CD4-positive, alpha-beta T cell treated with Interleukin-15 for 4 hours (primary cell): ENCODE measurements at places on chromosomes 5 and 9.

DNA sequence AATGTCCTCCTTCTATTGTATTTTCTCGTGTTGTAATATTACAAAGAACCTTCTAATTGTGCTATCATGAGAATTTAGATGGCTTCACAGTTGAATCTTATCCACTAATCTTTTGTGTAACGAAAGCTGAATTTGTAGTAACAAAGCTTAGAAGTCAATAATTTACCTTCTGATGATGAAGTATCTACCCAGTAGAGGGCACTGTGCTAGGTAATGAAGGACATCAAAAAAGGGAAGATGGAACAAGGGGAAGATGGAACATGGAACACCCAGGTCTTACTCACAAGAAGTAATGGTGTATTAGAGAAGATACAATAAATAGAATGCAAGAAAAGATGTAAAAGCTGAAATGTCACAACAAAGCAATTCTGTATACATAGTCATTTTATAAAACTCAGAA is 131.0 kb upstream of the CCNG1 start:
- no peak for DNase-seq

DNA sequence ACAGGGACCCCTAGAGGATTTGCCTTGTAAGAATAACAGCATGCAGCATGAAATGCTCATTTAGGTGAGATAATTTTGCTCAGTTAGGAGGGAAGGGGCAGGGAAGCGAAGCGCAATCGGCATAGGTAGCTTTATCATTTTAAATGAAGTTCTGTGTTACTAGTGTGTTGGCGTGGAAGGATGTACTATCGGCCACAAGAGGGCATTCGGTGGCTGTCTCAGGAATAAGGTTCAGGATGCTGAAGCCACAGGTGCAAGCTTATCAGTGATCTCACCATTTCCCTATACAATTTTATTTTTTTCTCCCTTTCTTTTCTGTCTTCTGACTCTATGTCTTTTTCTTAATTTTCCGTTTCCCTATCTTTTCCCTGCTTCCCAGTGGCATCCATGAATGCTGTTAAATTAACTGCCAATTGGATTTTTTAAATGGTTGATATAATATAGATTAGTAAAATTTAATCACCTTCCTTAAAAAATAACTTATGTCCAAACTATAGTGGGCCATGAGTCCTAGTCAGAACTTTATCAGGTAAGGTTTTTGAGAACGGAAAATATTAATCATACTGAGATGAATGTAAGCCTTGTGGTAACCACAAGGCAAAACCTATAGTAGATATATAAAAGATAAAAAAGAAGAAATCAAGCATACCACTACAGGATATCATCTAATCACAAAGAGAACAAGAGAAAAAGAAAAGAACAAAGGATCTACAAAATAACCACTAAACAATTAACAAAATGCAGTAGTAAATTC is 1.2 kb upstream of the INSL6 start:
- DNase-seq, result peak; percentile 69

- no peak for DNase-seq
Observed at GRCh38 chr5:112649882-112650281, 87.8 kb upstream of the APC start.

GRCh38 chr5:94159144-94159543 is 417.7 kb upstream of the POU5F2 start:
- DNase-seq, result no peak

DNA sequence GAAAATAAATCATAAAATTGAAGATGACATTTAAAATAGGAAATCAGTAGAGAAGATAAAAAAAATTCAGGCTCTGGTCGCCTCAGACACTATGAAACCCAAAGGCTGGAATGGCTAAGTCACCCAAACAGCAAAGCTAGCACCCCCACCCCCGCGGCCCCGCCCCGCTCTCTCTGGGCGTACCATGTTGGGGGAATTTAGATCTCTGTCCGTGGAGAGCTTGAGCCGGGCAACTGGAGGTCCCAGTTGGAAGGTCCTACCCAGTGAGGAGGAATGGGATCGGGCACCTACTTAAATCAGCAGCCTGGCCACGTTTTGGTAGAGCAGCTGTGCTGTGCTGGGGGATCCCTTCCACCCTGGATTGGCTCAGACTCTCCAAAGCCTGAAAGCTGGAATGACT is 150.6 kb upstream of the ANKRD55 start:
- no peak for DNase-seq

GRCh38 chr5:82905986-82906385 is 171.2 kb downstream of the TMEM167A start:
- DNase-seq, result no peak

DNA sequence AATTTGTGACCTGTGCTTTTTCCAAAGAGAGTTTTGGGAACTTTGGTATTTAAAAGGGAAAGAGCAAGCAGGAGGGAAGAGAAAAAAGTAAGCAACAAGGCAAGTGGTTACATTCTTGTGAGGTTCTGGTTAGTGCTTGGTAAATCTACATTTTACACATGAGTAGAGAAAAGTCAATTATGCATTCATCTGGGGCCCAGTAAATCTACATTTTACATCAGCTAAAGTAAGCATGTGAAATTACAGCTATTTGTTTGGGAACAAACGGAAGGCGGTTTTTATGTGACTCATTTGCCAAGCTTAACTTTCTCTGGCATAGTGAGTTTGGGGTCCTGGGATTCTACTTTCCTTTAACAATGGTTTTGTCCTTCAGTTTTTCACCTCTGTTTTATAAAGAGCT is 102.2 kb downstream of the SNX18 start:
- no peak for DNase-seq

GRCh38 chr9:78986446-78986845 is 585.3 kb upstream of the TLE4 start:
- no peak for DNase-seq

- DNase-seq, result no peak
Observed at GRCh38 chr5:170603578-170604565, 100.1 kb downstream of the KCNIP1 start.

DNA sequence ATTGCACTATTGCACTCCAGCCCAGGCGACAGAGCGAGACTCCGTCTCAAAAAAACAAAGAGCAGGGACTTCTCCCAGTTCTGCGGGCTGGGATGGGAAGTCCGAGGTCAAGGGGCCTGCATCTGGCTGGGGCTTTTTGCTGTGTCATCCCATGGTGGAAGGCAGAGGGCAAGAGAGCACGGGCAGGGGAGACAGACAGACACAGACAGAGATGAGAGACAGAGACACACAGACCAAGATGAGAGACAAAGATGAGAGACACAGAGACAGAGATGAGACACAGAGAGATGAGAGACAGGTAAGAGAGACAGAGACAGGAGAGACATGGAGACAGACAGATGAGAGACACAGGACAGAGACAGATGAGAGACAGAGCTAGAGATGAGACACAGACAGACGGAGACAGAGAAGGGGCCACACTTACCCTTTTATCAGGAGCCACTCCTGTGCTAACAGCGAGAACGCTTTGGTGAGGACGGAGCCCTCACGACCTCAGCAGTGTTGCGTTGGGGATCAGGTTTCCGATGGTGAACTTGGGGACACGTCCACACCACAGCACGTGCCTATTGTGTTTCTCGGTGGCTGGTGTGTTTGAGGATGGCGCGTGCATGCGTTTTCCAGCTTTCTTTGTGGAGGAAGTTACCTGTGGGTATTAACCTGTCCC is 8.9 kb upstream of the TOR4A start:
- DNase-seq, result no peak

DNA sequence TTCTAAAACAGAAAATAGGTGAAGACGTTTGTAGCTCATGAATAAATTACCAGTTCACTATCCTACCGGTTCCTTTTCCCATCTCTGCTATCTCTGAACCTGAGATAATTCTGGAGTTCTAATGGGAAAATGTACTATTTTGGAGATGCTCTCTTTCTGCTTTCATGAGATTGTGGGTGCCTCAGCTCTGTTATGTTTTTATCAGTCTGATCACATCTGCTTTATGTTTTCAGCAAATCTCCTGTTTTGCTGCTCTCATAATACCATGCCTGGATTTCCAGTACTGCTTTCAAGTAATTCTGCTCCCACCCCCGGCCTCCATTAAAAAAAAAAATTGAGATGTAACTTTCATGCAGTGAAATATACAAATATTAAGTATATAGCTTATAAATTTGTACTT is 9.1 kb upstream of the SUSD1 start:
- DNase-seq, result no peak

DNA sequence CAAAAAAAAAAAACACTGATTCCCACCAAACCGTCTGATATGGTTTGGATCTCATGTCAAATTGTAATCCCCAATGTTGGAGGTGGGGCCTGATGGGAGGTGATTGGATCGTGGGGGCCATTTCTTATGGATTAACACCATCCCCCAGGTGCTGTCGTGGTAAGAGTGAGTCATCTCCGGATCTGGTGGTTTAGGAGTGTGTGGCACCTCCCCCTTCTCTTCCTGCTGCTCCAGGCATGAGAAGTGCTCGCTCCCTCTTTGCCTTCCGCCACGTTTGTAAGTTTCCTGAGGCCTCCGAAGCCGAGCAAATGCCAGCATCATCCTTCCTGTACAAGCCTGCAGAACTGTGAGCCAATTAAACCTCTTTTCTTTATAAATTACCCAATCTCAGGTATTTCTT is 45.2 kb downstream of the HSD17B3 start:
- no peak for DNase-seq

- DNase-seq, result no peak
Observed at GRCh38 chr9:136013524-136014034, 52.4 kb upstream of the UBAC1 start.

DNA sequence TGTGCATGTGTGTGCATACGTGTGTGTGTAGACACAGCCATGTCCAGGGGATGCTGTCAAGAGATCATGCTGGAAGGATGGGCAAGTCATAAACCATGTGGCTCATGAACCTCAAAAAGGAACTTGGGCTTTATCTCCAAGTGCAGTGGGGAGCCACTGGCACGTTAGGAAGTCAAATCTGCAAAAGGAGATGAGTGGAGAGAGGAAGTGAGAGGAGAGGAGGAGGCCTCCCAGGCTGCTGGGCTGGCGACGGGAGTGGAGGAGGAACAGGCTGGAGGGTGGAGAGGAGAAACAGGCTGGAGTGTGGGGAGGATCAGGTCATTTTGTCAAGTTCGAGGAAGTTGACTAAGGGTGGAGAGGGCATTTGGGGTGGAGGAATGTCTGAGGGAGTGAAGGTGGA is 29.2 kb upstream of the TIFAB start:
- DNase-seq, result no peak

- peak; percentile 64 for DNase-seq
Observed at GRCh38 chr5:181189363-181189961, 15.5 kb downstream of the TRIM7 start.

GRCh38 chr9:133405508-133406438 is 12.0 kb downstream of the REXO4 start:
- DNase-seq, result no peak

- DNase-seq, result no peak
Observed at GRCh38 chr5:21802869-21803490, 1050.2 kb downstream of the CDH12 start.

DNA sequence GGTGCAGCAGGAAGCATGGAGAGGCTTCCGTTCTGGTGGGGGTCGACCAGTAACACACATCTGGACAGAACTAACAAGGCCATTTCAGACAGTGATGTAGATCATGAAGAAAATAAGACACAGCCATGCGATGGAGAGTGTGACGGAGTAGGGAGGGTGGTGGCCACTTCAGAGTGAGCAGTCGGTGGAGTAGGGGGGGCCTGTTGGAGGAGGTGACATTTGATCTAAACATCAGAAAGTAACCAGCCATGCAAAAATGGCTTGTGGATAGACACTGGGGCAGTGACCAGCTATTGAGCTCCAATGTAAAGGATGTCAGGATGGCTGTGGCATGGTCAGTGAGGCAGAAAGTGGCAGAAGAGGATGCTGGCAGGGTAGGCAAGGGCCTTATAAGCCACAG is 65.9 kb downstream of the PPARGC1B start:
- DNase-seq, result no peak

- DNase-seq, result no peak
Observed at GRCh38 chr9:36318212-36318802, 60.1 kb upstream of the GNE start.

GRCh38 chr9:136090768-136091581 is 4.1 kb downstream of the NACC2 start:
- no peak for DNase-seq

DNA sequence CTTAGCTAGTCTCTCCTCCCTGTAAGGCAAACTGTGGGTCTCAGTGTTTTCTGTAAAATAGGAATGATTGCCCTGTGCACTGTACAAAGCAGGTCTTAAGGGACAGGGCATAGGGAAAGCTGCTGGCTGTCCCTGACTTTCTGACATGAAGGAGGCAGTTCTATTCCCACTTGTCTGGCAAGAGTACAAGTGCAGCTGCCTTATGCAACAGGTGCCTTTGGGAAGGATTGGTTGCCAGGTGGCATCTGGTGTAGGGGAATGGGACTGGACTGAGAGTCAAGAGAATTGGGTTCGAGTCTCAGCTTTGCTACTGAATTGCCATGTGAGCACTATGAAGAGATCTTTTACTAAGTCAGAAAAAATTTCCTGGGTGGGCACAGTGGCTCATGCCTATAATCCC is 10.0 kb downstream of the BSPRY start:
- no peak for DNase-seq

- DNase-seq, result no peak
Observed at GRCh38 chr9:131639769-131640437, 94.6 kb downstream of the PRRT1B start.

DNA sequence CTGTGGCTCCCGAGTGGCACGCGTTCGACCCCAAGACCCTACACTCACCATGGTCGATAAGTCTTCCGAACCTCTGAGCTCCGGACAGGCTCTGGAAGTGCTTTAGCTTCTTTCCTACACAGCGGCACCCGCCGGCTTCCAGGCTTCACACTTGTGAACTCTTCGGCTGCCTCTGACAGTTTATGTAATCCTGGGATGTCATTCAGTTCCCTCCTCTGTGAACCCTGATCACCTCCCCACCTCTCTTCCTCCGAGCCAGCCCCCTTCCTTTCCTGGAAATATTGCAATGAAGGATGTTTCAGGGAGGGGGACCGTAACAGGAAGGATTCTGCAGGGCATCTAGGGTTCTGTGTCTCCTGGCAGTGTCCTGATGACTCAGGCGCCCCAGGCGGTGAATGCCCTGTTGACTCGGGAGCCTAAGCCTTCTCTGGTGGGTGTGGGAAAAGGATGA is at the start of gene CD14:
CD14 (minus strand) TSS at position 155 of the 451 bp plus-strand sequence; CDS start at position 51, 104 bp downstream.
- peak; percentile 8 for DNase-seq

- DNase-seq, result no peak
Observed at GRCh38 chr5:177018341-177018740, 4.2 kb upstream of the ZNF346 start.

DNA sequence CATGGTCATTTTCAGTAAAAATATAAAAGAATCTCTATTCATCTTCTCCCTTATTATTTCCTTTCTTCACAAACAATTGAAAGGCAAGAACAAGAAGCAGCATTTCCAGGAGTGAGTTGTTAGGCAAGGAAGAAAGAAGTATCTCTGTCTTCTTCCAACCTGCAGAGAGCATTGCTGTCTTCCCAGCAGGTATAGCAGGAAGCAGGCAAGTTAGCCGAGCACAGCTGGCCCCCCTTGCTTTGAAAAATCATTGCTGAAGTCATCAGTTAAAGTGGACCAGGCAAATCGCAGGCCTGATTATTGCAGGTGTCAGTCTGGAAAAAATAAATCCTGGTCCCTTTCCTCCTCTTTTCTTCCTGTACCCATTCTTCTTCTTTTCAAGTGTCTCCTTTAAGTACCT is 353.1 kb upstream of the BRINP1 start:
- no peak for DNase-seq
